Anterior cingulate cortex (tissue), 58 donors: ENCODE measurements at places on chromosomes 11 and 22.

DNA sequence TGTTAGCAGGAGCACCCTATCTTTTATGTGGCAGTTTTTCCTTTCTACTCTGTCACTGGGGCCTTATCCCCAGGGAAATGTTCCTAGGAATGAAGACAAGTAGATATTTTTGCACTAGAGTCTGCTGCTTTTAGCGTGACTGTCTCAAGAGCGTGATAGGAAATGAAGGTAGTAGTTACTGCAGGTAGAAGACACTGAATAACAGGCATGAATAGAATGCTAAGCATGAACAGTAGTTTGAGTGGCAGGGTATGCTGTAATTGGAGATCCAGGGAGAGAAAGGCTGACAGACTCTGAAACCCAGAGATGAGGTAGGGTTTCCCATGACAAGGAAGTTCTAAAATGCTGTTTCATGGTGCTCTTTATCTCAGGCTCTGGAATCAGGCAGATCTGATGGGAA, 475.1 kb downstream of the NELL1 start:
- DNase-seq = no peak

- DNase-seq = no peak
These were observed 543.2 kb upstream of the CCDC179 start for GRCh38 chr11:23403210-23404185.

DNA sequence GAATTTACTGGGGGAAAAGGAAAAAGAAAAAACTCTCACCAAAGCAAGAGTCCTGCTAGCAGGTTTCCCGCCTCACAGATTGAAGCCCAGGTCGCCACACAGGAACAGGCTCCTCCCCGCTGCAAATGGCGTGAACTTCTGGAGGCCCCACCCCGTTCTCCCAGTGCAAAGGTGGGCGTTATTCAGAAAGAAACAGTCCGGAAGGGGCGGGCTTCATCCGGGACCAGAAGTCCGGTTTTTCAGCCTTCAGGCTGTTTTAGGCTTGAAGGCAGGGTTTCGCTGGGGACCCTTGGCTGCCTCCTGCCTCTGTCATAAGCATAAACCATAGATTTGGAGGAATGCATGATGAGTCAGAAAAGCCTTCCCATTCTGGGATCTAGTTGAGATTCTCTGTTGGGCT, 148.3 kb upstream of the POU2AF2 start:
- DNase-seq = no peak

- peak; percentile 20 for DNase-seq
These were observed 98.6 kb upstream of the CD44 start for GRCh38 chr11:35040221-35040942.

- no peak for DNase-seq
These were observed 38.0 kb upstream of the ARFGAP3 start for GRCh38 chr22:42895087-42895486.

- DNase-seq = no peak
These were observed 42.0 kb upstream of the CXCR5 start for GRCh38 chr11:118841469-118842242.

GRCh38 chr11:10824888-10825287, 16.2 kb upstream of the EIF4G2 start:
- no peak for DNase-seq

- DNase-seq = no peak
These were observed 4.1 kb downstream of the GNAZ start for GRCh38 chr22:23074451-23074850.

DNA sequence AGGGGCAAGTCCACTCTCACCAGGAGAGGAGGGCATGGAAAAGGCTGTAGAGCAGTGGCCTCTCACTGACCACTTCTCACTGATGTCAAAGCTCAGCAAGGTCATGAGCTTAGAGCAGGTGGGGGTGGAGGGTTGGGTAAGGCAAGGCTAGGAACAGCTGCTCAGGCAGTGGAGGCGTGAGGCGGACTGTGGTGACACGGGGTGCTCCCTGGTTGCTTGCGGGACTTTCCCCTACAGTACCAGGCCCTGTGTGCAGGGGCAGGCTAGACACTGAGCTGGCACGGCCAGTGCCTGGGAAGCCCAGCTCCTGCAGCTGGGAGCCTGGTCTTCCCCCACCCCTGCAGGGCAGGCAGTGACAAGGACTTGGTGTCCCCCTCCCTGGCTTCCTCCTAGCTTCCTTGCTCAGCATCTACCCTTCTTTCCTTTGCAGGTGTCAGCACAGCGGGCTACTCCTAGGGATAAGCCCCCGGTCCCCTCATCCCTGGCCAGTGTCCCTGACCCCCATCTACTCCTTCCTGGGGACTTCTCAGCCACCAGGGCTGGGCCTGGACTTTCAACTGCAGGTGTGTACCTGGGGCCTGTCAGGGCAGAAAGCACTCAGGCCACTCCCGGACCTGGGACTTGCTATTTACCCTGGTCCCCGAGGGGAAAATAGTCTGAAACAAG, 45.6 kb downstream of the PISD start:
- no peak for DNase-seq
